ENCODE measurements at places on chromosomes 2 and 18. TPM values are rescaled to one million over a fixed set of nuclear protein-coding genes. Genes with fewer than 3 reads are reported as not detected.

Gene NEB
- total RNA-seq, result 0.09 TPM

Gene TUBB8B
- total RNA-seq, result not detected

Gene VWA3B
- not detected for total RNA-seq

Gene ACOXL
- 1.0 TPM for total RNA-seq

Gene CHRNG
- total RNA-seq, result not detected

DNA sequence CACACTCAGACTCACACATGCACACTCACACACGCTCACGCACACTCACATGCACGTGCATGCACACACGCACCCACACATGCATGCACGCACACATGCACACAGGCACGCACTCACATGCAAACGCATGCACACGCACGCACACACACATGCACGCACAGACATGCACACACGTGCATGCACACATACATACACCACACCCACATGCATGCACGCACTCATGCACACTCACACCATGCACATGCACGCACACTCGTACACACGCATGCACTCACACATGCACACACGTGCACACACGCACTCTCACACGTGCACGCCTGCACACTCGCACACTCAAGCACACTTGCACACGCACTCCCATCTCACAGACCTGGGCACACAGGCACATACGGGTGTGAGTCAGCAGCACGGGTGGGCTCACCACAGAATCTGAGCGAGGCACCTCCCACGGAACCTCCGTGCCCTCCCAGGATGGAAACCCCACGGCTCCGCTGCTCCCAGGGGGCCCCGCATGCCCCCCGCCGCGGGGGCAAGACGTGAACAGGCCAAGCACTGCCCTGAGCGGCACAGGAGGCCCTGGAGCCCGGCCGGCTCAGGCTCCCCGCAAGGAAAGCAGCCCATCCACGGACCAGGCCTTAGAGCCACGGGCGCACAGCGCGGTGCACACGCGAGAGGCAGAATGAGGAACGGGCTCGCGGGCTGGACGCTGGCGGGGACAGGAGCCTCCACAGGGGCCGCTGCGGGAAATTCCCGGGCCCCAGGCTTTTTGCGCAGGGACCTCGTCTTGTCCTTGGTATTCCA is 8.4 kb upstream of the KCNG2 start:
- peaks cover 50% of the 10 kb centered on the region for H3K27me3 ChIP-seq
- H3K36me3 ChIP-seq, result no peaks in the 10 kb centered on the region
- no peak overlapping the region for H3K27ac ChIP-seq
- H3K4me3 ChIP-seq, result no peak overlapping the region
- peaks cover 7% of the 10 kb centered on the region for H3K4me1 ChIP-seq

DNA sequence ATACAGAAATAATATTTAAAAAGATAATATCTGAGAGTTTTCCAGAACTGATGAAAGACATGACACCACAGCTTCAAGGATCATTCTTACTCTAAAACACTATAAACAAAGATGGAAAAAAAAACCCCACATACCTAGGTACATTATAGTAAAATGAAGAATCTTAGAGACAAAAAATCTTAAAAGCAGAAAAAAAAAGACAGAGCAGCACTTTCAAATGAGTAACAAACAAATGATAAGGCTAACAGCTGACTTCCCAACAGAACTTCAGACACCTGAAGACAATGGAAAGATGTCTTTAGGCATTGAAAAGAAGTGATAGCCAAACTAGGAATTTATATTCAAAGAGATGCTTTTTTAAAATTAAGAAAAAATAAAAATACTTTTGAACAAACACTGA is 21.2 kb upstream of the AFF3 start:
- H3K4me1 ChIP-seq, result no peaks in the 10 kb centered on the region
- no peak for DNase-seq
- H3K4me3 ChIP-seq, result no peak overlapping the region
- H3K27me3 ChIP-seq, result peaks cover 2% of the 10 kb centered on the region
- no peaks in the 10 kb centered on the region for H3K36me3 ChIP-seq
- no peak overlapping the region for H3K27ac ChIP-seq

- H3K36me3 ChIP-seq, result no peaks in the 10 kb centered on the region
- H3K27me3 ChIP-seq, result peaks cover 13% of the 10 kb centered on the region
- no peak overlapping the region for H3K4me3 ChIP-seq
- H3K27ac ChIP-seq, result no peak overlapping the region
These were observed 36.3 kb downstream of the BOLA3 start for GRCh38 chr2:74111380-74111779.

DNA sequence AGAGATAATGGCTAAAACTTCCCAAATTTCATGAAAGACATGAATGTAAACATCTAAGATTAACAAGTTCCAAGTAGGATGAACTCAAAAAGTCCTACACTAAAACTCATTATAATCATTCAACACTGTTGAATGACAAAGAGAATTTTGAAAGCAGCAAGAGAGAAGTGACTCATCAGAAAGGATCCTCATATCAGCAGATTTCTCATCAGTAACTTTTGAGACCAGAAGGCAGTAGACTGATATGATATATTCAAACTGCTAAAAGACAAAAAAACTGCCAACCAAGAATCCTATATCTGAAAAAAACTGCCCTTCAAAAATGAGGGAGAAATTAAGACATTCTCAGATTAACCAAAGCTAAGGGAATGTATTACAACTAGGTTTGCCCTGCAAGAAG is 130.6 kb upstream of the OTX1 start:
- H3K27ac ChIP-seq, result no peak overlapping the region
- H3K36me3 ChIP-seq, result peaks cover 8% of the 10 kb centered on the region
- H3K27me3 ChIP-seq, result no peaks in the 10 kb centered on the region
- H3K4me1 ChIP-seq, result no peaks in the 10 kb centered on the region

GRCh38 chr18:77906103-77906892 is 656.6 kb downstream of the GALR1 start:
- no peaks in the 10 kb centered on the region for H3K27me3 ChIP-seq
- H3K36me3 ChIP-seq, result no peaks in the 10 kb centered on the region
- no peaks in the 10 kb centered on the region for H3K4me1 ChIP-seq
- H3K4me3 ChIP-seq, result no peak overlapping the region
- no peak overlapping the region for H3K27ac ChIP-seq

DNA sequence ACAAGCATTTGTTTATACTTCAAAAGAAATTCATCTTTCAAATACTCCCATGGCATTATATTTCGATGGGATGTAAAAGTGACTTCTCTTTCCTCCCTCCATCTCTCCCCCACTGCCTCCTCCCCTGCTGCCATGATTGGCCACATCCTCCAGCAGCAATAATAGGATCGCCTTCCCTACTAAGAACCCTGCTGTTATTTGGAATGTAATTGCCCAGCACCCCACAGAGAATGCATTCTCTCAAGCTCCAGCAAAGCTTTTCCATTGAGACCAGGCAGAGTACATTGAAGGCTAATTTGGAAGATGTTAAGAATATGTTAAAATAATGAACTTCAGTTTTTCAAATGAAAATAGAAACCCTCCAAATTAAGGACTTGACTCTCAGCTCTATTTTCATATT is 375.4 kb upstream of the ACVR2A start:
- no peaks in the 10 kb centered on the region for H3K36me3 ChIP-seq
- H3K4me1 ChIP-seq, result peaks cover 3% of the 10 kb centered on the region
- no peaks in the 10 kb centered on the region for H3K27me3 ChIP-seq
- H3K4me3 ChIP-seq, result no peak overlapping the region

DNA sequence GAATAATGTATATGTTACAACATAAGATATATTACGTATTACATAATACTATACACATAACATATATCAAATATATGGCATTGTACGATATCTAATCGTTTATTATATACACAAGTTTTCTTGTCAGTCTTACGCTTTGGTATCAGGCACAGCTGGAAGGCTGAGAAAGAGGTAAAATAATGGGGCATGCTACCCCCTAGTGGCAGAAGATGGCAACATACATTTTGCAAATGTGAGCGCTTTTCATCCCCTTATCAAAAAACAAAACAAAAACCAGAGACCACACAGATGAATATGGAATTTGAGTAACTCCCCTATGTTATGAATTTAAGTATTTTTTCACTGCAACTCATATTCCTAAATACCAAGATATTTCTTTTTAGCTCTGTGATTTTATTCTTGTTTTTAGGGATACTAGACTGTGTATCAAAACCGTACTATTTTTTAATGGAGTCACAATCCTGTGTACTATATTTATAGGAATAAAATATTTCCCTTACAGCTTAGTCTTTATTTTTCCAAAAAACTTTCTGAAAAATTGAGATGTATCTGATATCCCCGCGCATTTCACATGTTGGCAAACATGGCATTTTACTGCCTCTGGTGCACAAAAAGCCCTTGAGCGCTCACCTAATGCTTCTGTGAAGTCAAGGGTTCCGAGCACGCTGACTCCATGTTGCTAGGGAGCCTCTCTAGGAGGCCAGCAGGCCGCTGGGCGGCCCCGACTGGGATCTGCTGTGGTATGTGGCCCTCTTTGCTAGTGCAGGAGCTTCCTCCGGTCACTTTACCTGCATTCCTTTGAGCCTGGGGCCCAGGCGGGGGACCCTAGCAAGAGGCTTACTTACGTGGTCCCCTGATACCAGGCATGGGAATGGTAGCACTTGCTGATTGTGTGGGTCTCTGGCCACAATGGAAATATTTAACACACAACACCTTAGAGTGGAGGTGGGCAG is 62.5 kb downstream of the SLC4A3 start:
- H3K4me1 ChIP-seq, result peaks cover 3% of the 10 kb centered on the region
- H3K4me3 ChIP-seq, result no peak overlapping the region
- no peak overlapping the region for H3K27ac ChIP-seq
- peaks cover 22% of the 10 kb centered on the region for H3K27me3 ChIP-seq
- DNase-seq, result peak; percentile 83
- no peaks in the 10 kb centered on the region for H3K36me3 ChIP-seq

GRCh38 chr18:63282793-63283192 is 36.8 kb downstream of the BCL2 start:
- H3K4me3 ChIP-seq, result no peak overlapping the region
- H3K27me3 ChIP-seq, result no peaks in the 10 kb centered on the region

GRCh38 chr18:693466-694187 is 18.8 kb downstream of the ENOSF1 start:
- no peak overlapping the region for H3K4me3 ChIP-seq
- peaks cover 46% of the 10 kb centered on the region for H3K36me3 ChIP-seq
- H3K4me1 ChIP-seq, result peaks cover 8% of the 10 kb centered on the region
